Esophagus mucosa (tissue), 1 donor: ENCODE measurements at places on chromosomes 3 and 15. TPM values are rescaled to one million over a fixed set of nuclear protein-coding genes. Genes with fewer than 3 reads are reported as not detected.

GRCh38 chr3:123256256-123256655, 54.5 kb downstream of the SEC22A start:
- ATAC-seq, result peak; percentile 98

DNA sequence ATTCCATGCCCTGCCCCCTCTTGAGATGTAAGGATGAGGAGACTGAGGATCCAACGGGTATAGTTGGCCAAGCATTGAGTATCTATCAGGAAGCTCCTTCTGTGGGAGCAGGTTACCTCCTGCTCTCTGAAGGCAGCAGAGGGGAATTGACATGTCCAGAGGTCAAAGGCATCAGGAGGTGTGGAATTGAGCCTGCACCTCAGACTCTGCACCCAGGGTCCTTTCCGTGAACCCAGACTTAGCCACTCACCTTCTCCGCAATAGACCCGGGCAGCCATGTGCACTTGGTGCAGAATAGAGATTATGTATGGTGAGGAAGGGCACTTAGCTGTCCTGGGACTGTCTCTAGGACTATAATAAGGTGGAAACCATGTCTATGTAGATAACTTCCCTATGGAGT, 399.0 kb upstream of the TPM1 start:
- ATAC-seq, result no peak

DNA sequence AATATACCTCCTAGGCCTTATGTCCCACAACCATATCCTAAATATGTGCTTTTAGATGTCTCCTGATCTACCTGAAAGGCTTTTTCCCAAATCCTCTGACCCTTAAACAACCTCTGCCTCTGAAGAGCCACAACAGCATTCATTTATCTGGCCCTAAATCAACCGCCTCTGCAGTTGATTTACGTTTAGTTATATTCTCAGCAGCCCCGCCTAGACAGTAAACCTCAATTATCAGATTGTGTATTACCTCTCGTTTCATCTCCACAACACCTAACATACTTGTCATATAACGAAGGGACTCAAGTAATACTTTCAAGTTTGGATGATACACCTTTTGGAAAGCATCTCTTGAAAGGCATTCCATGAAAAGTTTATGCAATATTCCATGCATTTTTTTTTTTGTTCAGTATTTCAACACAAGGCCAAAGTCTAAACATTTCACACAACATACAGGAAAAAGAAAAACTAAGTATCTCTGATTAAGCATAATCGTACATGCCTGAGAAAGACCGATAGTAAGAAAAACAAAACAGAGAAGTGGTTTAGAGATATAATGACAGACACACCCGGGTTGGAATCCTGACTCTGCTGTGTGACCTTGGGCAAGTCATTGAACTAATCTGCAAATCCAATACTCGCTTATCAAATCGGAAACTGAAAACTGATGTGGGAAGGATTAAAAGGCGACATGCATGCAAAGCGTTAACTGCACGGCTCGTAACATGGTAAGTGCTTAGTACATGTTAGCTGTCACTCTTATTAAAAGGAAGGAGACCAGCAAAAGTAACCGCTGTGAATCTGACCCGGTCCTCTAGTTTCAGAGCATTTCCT, 778 bp downstream of the CRBN start:
- no peak for ATAC-seq

DNA sequence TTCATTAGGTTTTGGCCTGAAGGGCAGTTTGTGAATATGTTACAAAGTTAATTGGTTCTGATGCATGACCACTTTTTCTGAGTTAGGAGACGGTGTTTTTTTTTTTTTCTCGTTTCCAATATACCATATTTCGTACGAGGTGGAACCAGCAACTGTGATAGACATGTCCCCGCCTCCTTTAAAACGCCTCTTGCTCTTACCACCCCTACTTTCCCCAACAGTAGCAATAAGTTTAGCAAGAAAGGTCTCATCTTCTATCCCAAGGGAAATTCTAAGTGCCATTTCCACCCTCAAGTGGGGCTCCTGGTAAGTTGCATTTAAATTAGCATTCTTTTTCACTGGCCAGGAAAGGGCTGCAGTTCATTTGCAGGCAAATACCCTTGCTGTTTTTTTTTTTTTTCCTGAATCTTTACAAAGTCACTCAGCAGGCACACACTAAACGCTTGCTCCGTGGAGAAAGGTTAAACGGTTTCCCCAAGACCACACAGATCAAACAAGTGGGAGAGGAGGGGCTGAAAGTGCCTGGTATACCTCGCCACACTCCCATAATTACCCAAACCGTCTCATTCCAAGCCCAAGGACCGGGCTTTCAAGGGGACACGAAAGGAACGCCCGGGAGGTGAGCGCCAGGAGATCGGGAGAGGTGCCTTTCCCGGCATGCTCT, 39.5 kb upstream of the MGA start:
- no peak for ATAC-seq

DNA sequence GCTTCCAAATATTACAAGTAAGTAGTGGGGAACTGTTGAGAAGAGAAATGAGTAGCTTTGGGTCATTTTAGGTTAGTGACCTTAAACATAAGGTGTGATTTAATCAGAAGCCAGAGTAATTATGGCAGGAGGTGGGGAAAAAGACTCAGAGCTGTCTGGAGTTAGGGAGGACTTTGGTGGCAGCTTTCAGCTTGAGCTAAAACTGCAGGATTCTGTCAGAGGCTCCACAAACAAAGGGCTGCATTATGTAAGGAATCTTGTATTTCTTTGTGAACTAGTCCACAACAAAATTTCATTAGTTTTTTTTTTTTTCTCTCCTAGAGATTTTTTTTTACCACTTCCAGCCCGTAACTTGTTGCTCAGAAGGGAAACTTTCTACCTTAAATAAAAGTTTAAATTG, 345.3 kb downstream of the TIGIT start:
- ATAC-seq, result no peak

- peak; percentile 38 for ATAC-seq
These were observed 38.0 kb downstream of the SHC4 start for GRCh38 chr15:48925714-48926223.

DNA sequence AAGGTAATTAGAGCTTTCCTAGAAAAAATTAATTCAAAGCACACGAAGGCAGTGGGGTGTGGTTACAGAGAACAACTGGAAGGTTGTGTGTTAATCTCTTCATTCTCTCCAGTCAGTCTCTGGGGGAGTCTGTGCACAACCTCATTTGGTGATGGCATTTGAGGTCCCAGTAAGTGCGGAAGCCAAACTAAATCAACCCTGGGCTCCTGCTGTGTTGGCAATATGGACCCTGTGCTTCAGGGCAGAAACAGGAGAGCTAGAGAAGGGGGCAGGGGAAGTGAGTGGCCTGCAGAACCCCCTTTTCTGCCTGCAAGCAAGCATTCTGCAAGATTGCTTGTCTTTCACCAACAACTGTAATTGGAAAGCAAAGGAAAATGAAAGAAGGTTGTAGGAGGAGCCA, 195.9 kb upstream of the ST8SIA2 start:
- no peak for ATAC-seq

GRCh38 chr15:81910355-81911021, 135.3 kb downstream of the MEX3B start:
- no peak for ATAC-seq

DNA sequence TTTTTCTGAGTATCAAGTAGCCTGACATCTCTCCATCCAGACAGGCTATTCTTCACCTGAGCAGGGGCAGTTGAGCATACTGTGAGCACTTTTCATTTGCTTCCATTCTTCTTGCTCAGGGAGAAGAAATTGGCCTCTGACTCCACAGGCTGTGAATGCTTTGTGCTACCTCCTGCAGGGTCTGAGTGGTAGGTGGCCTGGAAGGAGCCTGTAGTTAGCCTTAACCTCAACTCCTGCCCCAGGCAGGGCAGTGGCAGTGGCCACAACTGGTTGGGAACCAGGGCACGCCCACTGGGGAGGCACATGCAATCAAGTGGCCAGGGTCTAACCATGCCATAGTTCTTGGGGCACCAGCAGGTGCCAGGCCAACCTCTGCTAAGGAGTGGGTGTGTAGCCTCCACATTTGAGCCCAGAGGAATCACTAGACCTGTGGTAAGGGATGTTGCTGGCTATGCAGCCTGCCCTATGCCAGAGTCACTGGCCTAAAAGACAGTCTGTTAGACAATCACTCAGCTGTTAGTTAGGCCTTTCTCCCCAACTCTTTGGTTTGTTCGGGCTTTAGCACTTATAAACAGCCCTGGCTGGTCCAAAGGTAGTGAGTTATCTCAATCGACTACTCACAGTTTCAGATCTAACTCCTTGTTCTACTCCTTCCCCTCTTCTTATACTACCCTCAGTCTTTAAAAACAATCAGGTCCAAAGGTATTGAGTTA, 7.4 kb downstream of the C3orf62 start:
- ATAC-seq, result no peak

- peak; percentile 47 for ATAC-seq
These were observed 9.4 kb upstream of the RAD18 start for GRCh38 chr3:8972639-8973038.

- ATAC-seq, result no peak
These were observed 104.1 kb upstream of the TNFAIP8L3 start for GRCh38 chr15:51198701-51199232.

DNA sequence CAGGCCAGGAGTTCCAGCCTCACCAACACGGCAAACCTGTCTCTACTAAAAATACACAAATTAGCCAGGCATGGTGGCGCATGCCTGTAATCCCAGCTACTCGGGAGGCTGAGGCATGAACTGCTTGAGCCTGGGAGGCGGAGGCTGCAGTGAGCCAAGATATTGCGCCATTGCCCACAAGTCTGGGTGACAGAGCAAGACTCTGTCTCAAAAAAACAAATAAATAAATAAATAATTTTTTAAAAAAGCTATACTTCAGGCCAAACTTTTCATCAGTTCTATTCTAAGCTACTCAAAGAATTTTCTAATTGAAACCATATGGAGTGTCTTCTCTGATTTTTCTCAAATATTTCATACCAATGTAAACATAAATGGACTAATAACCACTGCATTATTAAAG, 43.5 kb downstream of the PHC3 start:
- ATAC-seq, result no peak

GRCh38 chr15:70375586-70375985, 277.9 kb upstream of the TLE3 start:
- ATAC-seq, result no peak

The UBXN7 gene
- 31.9 TPM for total RNA-seq

The LTF gene
- total RNA-seq, result 108 TPM

The UTS2B gene
- not detected for total RNA-seq

The SHF gene
- total RNA-seq, result 1.6 TPM

The SH2D7 gene
- not detected for total RNA-seq

The DPH6 gene
- total RNA-seq, result 17.4 TPM

The GRIP2 gene
- 2.0 TPM for total RNA-seq
